ENCODE measurements at places on chromosomes 2 and 18. TPM values are rescaled to one million over a fixed set of nuclear protein-coding genes. Genes with fewer than 3 reads are reported as not detected.
A peak's percentile ranks its signal among the peaks of the same experiment; 100 is the strongest.

DNA sequence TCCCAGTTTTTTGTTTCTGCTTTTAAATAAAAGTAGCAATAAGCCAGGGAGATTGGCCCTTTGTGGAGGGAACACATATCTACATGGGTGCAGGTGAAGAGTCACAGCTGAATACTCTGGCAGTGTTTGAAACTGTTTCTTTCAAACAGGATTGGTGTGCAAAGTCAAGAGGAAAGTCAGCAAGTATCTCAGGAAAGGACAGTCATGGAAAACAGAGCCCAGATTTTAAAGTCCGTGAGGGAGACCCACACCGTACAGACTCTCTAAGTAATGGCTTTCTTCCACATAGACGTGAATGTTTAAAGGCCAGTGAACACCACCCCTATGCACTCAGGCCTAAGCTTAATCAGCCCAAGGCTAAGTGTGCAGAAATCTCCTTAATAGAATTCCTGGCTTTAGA lies 95.3 kb downstream of the GFPT1 start:
- peak; percentile 22 for DNase-seq

DNA sequence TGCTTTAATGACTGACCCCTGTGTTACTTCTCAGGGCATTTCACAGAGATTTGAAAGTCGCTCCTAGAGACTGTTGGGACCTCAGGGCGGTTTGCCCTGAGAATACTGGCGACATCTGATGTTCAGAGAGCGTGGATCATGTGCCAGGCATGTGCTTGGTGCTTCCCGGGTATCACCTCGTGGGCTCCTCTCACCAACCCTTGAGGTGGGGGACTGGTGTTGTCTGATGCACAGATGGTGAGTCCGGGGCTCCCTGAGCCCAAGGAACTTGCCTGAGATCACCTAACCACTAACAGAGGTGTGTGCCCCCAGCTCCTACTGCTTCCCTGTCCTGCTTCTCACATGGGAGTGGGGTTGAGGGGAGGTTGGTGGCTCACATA lies 16.2 kb downstream of the ATOH8 start:
- no peak for DNase-seq

DNA sequence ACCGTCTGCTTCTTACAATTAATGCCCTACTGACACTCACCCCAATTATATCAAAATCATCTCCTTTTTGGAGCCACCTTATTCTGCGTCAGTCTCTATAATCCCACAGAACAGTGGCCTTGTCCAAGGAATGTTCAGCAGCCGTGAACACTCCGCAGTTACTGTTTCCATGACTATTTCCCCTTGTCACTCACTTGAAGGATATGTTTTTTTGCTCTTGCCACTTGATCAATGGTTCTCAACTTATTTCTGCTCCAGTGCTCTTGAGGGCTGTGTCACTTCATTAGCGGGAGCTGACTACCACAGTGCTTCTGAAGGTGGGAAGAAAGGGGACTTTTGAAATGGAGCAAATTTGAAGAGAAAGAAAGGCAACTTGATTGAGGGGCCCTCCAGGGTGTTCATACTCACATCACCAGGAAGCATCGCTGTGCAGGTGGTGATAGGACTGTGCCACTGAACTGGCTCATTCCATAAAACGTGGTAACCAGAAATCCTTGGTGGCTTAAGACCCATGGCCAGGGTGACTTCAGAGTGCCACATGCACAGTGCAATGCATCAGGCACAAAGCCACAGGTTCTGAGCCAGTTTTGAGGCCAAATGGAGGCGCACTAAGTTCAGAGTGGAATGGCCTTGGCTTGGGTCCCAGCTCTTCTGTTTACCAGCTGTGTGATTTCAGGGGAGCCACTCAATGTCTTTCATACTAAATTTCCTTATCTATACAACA lies 320.6 kb upstream of the RAB12 start:
- DNase-seq: no peak

DNA sequence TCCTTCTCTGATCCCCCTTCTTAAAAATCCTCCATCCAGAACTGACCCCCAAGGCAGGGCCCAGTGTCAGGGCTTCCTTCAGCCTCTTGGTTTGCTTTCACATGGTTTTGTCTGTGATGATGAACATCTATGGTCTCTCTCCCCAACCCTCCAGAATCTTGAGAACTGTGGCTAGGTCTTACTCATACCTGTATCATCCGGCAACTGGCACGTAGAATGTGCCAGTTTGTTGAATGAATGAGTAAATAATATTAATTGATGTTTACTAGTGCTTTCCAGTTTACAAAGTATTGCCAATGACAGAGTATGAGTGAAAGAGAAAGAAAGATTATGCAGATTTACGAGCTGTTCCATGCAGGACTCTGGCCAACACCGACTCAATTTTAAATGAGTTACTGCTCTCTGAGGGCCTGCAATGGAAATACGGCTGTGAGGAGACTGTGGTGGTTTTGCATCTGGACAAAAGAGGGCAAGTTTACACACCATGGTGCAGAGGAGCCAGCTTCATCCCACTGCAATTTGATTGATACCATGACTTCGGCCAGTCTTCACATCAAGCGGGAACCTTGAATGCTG lies 29.9 kb upstream of the TRIB2 start:
- DNase-seq: no peak

Gene AQP12B
- not detected for total RNA-seq

Gene SNORC
- 0.30 TPM for total RNA-seq

Gene UGT1A10
- not detected for total RNA-seq

Data from skin of body (tissue), 3 donors.